Activated CD4-positive, alpha-beta T cell treated with anti-CD3 and anti-CD28 coated beads for 1 hour (primary cell): ENCODE measurements at places on chromosomes 6 and 20.

DNA sequence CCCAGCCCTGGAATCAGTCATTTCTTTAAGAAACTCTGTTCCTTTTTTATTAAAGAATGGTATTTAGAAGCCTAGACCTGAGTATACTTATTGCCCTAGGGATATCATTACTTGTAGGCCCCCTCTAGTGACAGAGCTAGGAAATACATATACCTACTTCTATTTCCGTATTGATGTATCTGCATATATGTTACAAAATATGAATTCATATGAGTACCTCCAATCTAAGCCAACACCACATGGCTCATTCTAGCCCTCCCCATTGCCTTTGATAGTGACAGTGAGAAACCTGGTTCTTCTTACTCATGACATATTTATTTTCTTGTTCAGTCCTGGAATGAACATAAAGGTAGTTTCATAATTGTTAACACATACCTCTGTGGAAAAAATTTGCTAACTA is 137.2 kb downstream of the FARS2 start:
- DNase-seq = no peak

GRCh38 chr20:60680554-60680953 is 571.5 kb upstream of the CDH4 start:
- no peak for DNase-seq

GRCh38 chr6:47475319-47475816 is 2.2 kb upstream of the CD2AP start:
- no peak for DNase-seq

GRCh38 chr6:148491638-148492251 is 149.1 kb downstream of the SASH1 start:
- DNase-seq = no peak

GRCh38 chr6:12208190-12208589 is 82.0 kb upstream of the EDN1 start:
- DNase-seq = no peak

GRCh38 chr20:38000293-38000692 is 33.0 kb downstream of the TTI1 start:
- DNase-seq = no peak

DNA sequence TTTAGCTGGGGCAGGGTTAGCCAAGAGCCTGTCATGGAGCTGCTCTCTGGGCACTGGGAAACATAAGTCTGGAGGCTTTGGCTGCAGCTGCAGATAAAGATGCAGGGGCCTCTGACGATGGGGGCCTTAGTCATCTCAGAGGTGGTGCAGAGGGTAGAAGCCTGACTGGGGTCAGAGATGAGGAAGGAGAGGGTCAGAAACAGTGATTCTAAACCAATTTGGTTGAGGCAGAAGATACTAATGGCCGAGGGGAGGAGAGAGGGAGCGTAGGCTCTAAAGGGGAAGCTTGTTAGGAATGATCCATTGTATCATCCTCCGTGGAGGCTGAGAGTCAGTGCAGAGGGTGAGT is 33.8 kb downstream of the PLEKHG1 start:
- DNase-seq = no peak
